ENCODE measurements at places on chromosomes 12 and 14.
A peak's percentile ranks its signal among the peaks of the same experiment; 100 is the strongest.

DNA sequence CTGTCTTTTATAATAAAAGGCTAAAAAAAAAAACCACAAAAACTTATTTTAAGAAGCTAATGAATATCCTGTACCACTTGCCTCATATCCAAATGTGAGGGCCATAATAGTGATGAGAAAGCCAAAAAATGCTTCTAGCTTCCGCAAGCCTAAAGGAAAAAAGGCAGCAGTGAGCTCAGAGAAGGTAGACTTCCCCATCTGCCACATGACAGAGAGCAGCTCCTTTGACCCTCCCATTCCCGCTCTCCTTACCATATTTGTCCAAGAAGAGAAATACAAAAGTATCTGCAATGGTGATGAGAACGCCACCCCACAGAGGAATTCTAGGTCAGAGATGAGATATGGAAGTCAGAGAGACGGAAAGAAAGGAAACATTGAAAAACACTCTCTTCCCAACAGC lies 27.1 kb downstream of the SLC11A2 start:
- DNase-seq: no peak

- DNase-seq: no peak
Measured at GRCh38 chr12:50333441-50333840, 50.1 kb upstream of the LIMA1 start.

DNA sequence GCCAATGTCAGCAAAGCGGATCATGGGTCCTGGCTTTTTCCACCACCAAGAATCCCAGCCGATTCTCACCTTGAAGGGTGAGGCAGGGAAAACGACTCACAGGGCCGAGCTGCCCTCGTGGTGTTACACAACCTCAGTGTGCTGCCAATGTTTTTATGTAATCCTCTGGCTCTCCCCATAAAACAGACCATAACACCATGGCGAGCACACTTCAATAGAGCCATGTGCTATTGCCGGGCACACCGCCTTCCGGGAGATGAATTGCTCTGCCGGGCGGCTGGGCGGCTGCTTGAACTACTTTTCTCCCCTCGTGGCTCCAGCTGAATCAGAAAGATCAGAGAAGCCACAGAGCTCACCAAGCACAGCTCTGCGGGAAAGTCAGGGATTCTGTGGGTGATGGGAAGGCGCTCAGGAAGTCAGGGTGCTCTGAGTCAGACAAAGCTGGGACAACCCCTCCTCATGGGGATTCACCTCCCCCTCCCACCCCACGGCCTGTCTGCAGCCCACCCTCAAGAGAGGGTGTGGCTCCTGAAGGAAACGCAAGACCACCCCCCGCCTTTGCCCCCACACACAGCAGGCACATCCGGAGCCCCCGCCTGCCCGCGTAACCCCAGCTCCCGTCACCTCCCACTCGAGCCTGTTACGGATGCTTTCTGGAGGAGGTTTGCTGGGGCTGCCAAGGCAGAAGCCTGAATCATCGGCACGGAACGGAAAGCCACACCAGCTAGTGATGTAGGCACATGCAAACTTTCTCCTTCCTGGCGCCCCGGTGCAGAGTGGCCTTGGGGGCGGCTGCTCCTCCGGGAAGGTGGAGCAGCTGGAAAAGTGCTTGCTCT lies 1.8 kb downstream of the GALNT9 start:
- DNase-seq: no peak

DNA sequence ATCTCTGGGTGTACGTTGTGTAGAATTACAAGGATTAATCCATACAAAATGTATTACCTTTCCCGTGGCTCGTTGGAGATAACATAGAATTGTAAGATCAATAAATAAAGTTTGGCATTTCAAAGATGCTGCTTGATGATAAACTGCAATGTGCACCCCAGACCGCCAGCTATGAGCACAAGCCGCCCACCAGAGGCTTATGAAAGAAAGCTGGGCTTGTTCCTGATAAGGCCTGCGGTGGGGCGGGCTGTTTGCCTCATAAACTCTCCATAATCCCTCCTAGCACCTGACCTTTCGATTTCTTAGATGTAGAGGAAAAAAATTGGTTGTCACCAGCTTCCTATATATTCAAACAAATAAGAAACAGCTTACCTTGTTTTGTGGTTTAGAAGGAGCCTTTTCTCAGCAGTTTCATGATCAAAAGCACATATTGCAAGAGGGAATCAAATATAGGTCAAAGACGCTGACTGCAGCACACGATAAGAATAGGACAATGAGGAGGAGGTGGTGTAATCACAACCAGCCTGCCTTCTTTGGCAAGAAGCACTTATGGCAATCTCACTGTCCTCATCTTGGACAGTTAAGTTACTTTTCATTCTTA lies 293.6 kb downstream of the RMST start:
- DNase-seq: peak; percentile 82

DNA sequence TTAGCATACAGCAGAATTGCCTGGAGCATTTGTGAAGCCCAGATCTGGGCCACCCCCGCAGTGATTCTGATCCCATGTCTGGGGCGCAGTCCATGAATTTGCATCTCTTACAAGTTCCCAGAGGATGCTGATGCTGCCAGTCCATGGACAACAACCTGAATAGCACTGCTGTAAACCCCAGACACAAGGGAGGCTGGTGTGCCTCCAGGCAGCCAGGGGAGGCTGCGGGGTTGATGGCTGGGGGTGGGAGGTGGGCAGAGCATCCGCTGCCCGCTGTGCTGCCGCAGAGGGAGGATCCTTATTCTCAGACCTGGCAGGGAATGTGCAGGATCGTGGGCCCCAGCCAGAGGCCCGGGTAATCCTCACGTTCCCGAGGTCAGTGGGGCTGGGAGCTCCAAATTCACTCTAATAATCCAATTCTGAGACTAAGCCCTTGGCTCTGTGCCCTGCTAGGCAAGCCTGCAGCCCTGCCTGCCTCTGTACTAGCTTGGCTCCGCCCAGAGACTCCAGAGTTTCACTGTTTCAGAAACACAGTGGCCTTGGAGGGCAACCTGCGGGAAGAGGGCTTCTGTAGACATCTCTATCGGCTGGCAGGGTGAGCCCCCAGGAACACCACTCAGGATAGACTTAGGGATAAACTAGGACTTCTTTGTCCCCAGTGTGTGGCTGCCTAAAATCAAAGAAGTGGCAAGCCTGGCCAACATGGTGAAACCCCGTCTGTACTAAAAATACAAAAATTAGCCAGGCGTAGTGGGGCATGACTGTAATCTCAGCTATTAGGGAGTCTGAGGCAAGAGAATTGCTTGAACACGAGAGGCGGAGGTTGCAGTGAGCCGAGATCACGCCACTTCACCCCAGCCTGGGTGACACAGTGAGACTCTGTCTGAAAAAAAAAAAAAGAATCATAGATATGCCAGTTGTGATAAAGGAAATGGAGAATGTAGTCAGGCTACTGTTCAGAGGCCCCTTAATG lies 17.8 kb upstream of the MLEC start:
- DNase-seq: peak; percentile 80

- no peak for DNase-seq
Measured at GRCh38 chr12:1587927-1588574, 6.3 kb downstream of the FBXL14 start.

DNA sequence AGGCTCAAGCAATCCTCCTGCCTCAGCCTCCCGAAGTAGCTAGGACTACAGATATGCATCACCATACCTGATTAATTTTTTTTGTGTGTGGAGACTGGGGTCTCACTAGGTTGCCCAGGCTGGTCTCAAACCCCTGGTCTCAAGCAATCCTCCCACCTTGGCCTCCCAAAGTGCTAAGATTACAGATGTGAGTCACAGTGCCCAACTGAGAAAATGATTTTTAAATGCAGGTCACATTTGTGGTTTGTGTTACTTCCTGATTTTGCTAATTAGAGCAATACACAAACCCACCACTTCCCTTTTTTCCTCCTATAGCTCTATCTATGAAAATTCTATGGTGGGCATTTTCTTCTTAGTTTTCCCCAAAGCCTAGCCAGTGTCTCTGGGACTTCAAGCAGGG lies 45.5 kb upstream of the TMEM263 start:
- DNase-seq: peak; percentile 69

DNA sequence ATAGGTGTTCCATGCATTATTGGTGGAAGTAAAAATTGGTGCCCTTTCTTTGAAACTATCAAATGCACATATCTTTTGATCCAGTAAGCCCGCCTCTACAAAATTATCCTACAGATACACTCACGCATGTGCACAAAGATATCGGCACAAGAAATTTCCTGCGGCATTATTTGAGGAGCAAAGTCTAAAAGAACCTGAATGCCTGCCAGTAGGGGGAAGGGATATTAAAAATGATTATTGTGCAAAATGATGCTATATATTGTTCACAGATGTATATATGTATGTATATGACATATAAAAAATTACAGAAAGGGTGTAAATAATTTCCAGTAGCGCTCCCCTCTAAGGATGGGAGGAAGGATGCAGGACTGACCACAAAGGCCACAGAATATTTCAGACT lies 24.7 kb upstream of the ADIPOR2 start:
- DNase-seq: no peak

- DNase-seq: no peak
Measured at GRCh38 chr14:67522270-67522669, 10.8 kb upstream of the PLEKHH1 start.

GRCh38 chr14:102187044-102187443 lies 47.3 kb downstream of the WDR20 start:
- DNase-seq: no peak

DNA sequence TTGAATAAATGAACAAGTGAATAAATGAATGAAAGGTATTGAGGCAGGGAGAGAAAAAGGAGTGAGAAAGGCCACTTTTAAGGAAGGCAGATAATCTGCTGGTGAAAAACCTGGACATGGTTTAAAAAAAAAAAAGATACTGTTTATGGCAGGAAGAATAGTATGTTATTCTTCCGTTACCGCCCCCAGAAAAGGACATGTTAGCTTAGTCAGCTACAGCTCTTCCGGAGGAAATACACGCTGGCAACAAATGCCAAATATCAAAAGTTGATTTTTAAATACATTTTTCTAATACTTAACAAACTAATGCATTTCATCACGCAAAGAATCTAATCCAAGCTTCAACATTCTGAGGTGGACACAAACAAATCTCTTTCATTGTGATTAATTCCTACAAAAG lies 43.2 kb downstream of the SLC5A8 start:
- no peak for DNase-seq

DNA sequence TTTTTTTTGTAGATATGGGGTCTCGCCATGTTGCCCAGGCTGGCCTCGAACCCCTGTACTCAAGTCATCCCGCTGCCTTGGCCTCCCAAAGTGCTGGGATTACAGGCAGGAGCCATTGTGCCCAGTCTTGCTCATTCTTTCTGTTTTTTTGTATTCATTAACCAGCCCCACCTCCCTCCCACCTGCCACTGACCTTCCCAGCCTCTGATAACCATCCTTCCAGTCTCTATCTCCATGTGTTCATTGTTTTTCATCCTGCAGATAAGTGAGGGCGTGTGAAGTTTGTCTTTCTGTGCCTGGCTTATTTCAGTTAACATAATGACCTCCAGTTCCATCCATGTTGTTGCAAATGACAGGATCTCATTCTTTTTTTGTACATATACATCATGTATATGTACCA lies 19.0 kb downstream of the MYL2 start:
- no peak for DNase-seq

- DNase-seq: no peak
Measured at GRCh38 chr12:1666685-1667162, 24.1 kb upstream of the ADIPOR2 start.

DNA sequence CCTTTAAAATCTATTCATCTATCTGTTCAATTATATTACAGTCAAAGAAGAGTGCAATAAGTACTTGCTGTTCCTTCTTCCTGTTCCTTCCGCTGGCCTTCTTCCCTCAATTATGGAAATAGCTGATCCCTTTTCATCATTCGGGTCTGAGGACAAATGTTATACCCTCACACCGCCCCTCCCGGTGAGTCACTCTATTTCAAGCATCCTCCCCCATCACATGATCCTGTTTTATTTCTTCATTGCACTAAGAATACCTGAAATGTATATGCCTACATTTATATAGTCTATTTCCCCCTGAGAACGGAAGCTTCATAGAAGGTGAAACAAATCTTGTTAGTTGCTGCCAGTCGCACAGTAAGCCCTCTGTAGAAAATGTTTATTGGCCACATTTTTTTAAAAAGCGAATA lies 2.5 kb downstream of the SLC38A1 start:
- DNase-seq: peak; percentile 17

GRCh38 chr12:82299319-82300025 lies 58.7 kb downstream of the CCDC59 start:
- DNase-seq: no peak

GRCh38 chr14:59362513-59362912 lies 102.7 kb downstream of the GPR135 start:
- DNase-seq: no peak

DNA sequence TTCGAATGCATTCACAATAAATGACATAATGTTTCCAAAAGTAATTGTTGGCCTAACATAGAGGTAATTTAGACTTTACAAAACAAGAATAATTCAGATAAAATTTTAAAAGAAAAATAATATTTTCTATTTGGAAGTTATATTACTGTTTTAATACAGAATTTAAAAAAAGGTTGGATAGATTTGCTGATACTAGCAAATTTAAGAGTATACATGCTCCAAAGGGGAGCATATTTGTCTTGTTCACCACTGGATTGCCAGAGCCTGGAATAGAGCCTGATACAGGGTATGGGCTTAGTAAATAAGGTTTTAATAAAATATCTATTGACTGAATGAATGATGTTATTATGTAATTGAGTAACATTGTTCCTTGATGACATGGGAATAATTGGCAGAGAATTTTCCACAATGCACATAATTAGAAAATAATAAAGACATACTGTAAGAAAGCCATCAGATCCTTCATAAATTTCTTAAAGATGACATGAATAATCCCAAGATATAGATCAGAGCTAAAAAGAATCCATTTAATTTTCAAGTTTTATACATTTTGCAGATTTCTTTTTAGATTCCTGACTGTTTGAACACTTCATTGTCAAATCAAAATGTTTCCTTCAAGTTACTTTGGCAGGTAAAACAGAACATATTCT lies 305.3 kb downstream of the SLC6A15 start:
- no peak for DNase-seq

DNA sequence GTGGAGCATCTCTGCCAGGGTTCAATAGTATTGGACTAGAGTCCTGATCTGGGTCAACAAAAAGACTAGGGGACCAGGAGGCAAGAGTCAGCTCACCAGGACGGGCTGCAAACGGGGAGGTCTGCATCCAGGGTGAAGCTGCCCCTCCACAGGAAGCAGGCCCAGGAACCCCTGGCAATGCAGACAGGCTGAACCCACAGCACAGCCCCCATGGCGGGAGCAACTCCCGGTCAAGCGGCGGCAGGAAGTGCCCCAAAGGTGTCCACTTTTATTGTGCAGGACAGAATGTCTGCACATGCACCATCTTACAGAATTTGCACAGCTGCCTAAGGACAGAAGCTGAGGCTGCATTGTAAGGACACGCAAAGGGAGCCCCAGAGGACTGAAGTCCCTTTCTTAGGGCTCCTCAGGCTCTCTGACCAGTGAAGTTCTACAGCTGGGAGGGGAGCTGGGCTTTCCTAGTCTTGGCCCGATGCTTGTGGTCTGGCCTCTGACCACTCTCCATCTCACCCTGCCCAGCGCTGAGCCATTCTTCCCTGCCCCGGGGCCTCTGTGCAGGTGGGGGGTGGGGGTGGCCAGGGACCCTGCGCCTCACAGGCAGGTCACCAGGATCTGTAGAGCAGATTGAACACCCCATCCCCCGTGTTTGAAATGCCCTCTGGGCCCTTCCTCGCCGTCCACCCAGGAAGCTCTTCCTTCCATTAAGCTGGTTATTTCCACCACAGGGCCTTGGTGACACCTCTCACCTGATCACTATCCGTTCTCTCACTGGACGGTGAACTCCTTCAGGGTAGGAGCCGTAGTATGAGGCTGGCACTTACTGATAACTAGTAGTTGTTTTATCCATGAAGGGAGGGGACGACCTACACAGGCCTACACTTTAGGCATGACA lies 75.9 kb downstream of the NINJ2 start:
- DNase-seq: no peak

GRCh38 chr14:69559581-69560011 lies 15.1 kb downstream of the CCDC177 start:
- no peak for DNase-seq

- peak; percentile 60 for DNase-seq
Measured at GRCh38 chr14:67704484-67705089, 2.9 kb downstream of the RDH12 start.
